ENCODE measurements at places on chromosomes 11 and 22. TPM values are rescaled to one million over a fixed set of nuclear protein-coding genes. Genes with fewer than 3 reads are reported as not detected.

GRCh38 chr11:104967534-104968354 is 630 bp downstream of the CASP4 start:
- H3K4me3 ChIP-seq = peak overlapping the region; percentile 62
- H3K36me3 ChIP-seq = no peaks in the 10 kb centered on the region
- H3K4me1 ChIP-seq = peaks cover 33% of the 10 kb centered on the region
- H3K27me3 ChIP-seq = no peaks in the 10 kb centered on the region
- no peak for DNase-seq
- H3K27ac ChIP-seq = peak overlapping the region; percentile 93

DNA sequence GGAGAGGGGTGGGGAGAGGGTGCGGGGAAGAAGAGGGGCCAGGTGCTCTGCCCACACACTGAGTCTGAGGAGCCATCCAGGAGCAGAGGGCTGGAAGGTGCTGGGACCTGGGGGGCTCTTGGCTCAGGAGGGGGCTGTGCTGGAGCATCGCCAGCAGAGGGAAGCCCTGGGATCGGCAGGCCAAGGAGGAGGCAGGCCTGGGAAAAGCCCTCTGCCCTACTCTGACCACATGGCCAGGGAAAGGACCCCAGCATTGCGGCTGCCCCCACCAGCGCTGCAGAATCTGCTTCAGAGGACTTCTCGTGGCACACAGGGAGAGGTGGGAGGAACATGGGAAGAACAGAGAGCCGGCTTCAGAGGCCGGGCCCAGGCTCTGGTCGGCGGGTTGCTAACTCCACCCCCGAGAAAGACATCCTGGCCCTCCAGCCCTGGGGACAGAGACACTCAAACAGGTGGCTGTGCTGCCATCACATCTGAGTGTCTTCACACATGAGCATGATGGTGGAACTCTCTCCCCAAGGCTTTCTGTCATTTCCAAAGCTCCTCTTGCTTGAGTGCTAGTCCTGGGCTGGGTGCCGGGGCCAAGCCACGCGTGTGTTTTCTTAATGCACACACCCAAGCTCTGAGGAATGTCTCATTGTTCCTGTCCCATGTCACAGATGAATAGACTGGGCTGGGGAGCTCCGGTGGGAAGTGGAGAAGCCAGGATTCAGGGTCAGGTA is 1378.0 kb downstream of the BRD1 start:
- DNase-seq = peak; percentile 46
- no peak overlapping the region for H3K4me3 ChIP-seq
- no peaks in the 10 kb centered on the region for H3K4me1 ChIP-seq
- H3K27ac ChIP-seq = no peak overlapping the region
- peaks cover 7% of the 10 kb centered on the region for H3K27me3 ChIP-seq

- H3K36me3 ChIP-seq = no peaks in the 10 kb centered on the region
- DNase-seq = no peak
- no peak overlapping the region for H3K27ac ChIP-seq
- no peak overlapping the region for H3K4me3 ChIP-seq
- H3K27me3 ChIP-seq = no peaks in the 10 kb centered on the region
These were observed 8.9 kb upstream of the CLMP start for GRCh38 chr11:123203934-123204333.

DNA sequence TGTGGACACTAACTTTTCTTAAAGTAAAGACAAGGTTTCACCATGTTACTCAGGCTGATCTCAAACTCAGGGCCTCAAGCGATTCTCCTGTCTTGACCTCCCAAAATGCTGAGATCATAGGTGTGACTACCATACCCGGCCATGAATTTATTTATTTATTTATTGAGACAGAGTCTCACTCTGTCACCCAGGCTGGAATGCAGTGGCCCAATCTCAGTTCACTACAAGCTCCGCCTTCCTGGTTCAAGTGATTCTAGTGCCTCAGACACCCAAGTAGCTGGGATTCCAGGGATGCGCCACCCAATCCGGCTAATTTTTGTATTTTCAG is 29.7 kb upstream of the PCF11 start:
- DNase-seq = no peak
- no peaks in the 10 kb centered on the region for H3K36me3 ChIP-seq
- no peak overlapping the region for H3K27ac ChIP-seq
- no peak overlapping the region for H3K4me3 ChIP-seq
- H3K27me3 ChIP-seq = no peaks in the 10 kb centered on the region

GRCh38 chr11:134582770-134583095 is 170.7 kb upstream of the B3GAT1 start:
- H3K4me3 ChIP-seq = no peak overlapping the region
- H3K4me1 ChIP-seq = peaks cover 14% of the 10 kb centered on the region
- no peak for DNase-seq

- peak; percentile 54 for DNase-seq
- H3K4me1 ChIP-seq = no peaks in the 10 kb centered on the region
- H3K4me3 ChIP-seq = no peak overlapping the region
- no peaks in the 10 kb centered on the region for H3K36me3 ChIP-seq
- H3K27me3 ChIP-seq = no peaks in the 10 kb centered on the region
- H3K27ac ChIP-seq = no peak overlapping the region
These were observed 90.4 kb upstream of the SHISAL1 start for GRCh38 chr22:44403166-44403565.

GRCh38 chr11:86388198-86388597 is 13.5 kb downstream of the CCDC81 start:
- no peaks in the 10 kb centered on the region for H3K36me3 ChIP-seq
- no peak overlapping the region for H3K27ac ChIP-seq
- no peak overlapping the region for H3K4me3 ChIP-seq
- no peaks in the 10 kb centered on the region for H3K4me1 ChIP-seq
- no peaks in the 10 kb centered on the region for H3K27me3 ChIP-seq

The HBG1 gene
- not detected for total RNA-seq

The PACSIN2 gene
- 128 TPM for total RNA-seq
